ENCODE measurements at places on chromosomes 4 and X.

- no peak overlapping the region for H3K27ac ChIP-seq
- DNase-seq: no peak
- no peak overlapping the region for H3K4me3 ChIP-seq
- no peaks in the 10 kb centered on the region for H3K36me3 ChIP-seq
Measured at GRCh38 chr4:80967346-80967745, 63.2 kb upstream of the BMP3 start.

DNA sequence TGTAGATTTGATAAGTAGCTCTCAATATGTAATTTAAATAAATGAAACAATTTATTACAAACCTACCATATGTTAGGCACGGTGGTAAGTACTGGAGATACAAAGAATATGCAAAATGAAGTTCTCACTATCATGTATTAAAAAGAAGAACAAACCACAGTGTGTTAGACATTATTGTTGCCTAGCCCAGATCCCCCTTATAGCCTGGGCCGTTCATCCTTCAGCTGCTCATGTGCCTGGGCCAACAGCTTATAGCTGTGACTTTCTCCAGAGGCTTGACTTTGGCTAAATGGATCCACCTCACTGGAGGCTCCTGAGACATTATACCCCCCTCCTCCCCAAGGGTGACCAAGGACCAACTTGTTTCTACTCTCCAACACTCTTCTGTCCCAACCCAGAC, 29.8 kb upstream of the CCNG2 start:
- H3K36me3 ChIP-seq: no peaks in the 10 kb centered on the region
- no peak overlapping the region for H3K27ac ChIP-seq
- H3K27me3 ChIP-seq: no peaks in the 10 kb centered on the region
- DNase-seq: no peak

DNA sequence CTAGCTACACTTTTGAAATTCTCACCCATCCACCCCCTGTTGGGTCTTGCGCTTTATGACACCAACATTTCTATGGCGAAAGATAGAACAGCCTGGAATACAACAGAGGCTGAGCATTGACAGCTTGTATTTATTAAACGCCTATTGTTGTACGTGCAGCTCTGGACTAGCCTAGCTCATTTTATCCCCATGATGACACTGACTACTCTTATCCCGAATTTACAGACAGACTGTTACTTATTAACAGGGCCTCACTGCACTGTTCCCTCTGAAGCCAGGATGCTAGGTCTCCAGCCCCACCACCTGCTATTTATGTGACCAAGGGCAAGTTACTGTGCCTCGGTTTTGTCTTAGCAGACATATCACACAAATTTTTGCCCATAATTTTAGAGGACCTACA, 1.0 kb upstream of the RFC1 start:
- H3K4me3 ChIP-seq: no peak overlapping the region
- no peaks in the 10 kb centered on the region for H3K27me3 ChIP-seq
- no peaks in the 10 kb centered on the region for H3K36me3 ChIP-seq

GRCh38 chr4:115790812-115791211, 677.4 kb upstream of the NDST4 start:
- H3K27me3 ChIP-seq: no peaks in the 10 kb centered on the region
- no peak overlapping the region for H3K27ac ChIP-seq
- H3K4me3 ChIP-seq: no peak overlapping the region
- no peaks in the 10 kb centered on the region for H3K4me1 ChIP-seq
- no peaks in the 10 kb centered on the region for H3K36me3 ChIP-seq

- peaks cover under 1% of the 10 kb centered on the region for H3K36me3 ChIP-seq
- H3K4me1 ChIP-seq: no peaks in the 10 kb centered on the region
- no peak overlapping the region for H3K4me3 ChIP-seq
- no peaks in the 10 kb centered on the region for H3K27me3 ChIP-seq
Measured at GRCh38 chr4:128877934-128878333, 68.4 kb downstream of the JADE1 start.

DNA sequence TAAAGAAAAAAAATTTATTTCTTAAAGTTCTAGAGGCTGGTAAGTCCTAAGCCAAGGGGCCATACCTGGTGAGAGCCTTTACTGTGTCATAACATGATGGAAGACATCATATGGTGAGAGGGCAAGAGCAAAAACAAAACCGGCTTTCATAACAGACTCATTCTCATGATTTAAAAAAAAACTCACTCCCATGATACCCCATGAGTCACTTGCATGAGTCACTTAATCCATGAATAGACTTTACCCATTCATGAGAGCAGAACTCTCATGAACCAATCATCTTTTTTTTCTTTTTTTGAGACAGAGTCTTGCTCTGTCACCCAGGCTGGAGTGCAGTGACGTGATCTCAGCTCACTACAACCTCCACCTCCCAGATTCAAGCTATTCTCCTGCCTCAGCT, 369.7 kb upstream of the DIAPH2 start:
- H3K36me3 ChIP-seq: no peaks in the 10 kb centered on the region
- no peak overlapping the region for H3K4me3 ChIP-seq
- no peak overlapping the region for H3K27ac ChIP-seq
- no peaks in the 10 kb centered on the region for H3K4me1 ChIP-seq
- H3K27me3 ChIP-seq: no peaks in the 10 kb centered on the region
- no peak for DNase-seq

DNA sequence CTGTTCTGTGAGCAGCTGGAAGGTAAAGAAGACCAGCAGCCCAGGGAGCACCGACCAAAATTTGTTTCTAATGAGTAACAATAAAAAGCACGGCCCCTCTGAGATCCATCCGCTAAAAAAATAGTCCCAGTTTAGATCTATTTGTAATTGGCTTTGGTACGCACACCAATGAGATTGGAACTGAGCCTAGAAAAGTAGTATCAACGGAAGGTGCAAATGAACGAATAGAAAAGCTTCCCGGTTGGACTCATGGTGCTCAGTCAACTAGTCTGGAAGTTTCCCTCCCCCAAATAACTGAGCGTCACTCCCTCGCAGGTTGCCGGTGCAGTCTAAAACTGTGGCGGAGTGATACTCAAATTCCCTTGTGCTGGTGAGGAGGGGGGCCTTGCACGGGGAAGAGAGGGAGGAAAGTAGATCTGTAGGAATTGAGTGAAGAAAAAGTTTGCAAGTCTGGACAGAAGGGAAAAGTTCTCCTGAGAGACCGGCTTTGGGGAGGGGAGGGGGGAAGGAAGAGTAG, at the start of gene COL4A5:
Gene COL4A5, plus strand, starts transcription at position 413 of the 517 bp plus-strand sequence. CDS start 288 bp downstream, outside the sequence.
- DNase-seq: peak; percentile 26
- peak within 1 kb of the TSS; percentile 79 for H3K27ac ChIP-seq
- H3K36me3 ChIP-seq: no peaks in the 10 kb centered on the region
- peaks cover 4% of the 10 kb centered on the region for H3K4me1 ChIP-seq
- peak within 1 kb of the TSS; percentile 62 for H3K4me3 ChIP-seq

DNA sequence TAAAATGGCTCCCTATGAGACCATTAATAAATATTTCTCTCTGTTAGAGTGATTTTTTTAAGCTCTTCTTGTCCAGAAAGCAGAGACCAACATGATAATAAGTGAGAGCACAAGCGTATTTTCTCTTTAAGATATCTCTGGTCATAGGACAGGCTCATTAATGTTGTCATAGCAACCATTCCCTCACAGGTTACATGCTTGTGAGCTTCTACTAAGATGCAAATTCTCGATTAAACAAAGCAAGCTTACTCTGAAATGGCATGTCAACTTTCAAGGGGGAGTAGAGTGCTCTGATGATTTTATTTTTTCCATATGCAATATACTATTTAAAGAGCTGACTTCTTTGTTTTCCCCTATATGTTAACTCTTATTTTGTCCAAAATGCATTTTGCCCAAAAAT, 487.2 kb upstream of the LCORL start:
- no peak for DNase-seq
- H3K4me1 ChIP-seq: no peaks in the 10 kb centered on the region
- no peaks in the 10 kb centered on the region for H3K27me3 ChIP-seq
- no peak overlapping the region for H3K27ac ChIP-seq
- H3K36me3 ChIP-seq: no peaks in the 10 kb centered on the region
- no peak overlapping the region for H3K4me3 ChIP-seq

DNA sequence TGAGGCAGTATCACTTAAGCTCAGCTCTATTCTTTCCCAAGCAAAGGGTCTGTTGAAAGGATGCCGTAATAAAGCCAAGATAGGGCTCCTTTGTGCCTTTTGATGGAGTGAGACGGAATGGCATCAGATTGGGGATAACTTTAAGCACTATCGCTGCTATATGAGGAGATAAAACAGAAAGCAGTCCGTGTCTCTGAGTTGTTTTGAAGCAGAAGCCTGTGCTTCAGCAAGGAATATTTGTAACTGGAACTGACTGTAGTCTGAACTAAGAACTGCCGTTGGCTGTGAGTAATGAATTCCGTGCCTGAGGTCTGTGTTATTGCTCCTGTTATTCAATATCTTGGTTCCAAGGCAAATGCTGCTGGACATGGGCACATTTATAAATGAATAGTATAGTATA, 297.4 kb downstream of the ANKRD50 start:
- H3K27ac ChIP-seq: no peak overlapping the region
- H3K36me3 ChIP-seq: no peaks in the 10 kb centered on the region
- no peaks in the 10 kb centered on the region for H3K4me1 ChIP-seq
- no peak overlapping the region for H3K4me3 ChIP-seq
- no peak for DNase-seq
- no peaks in the 10 kb centered on the region for H3K27me3 ChIP-seq

- peaks cover 99% of the 10 kb centered on the region for H3K27me3 ChIP-seq
- no peaks in the 10 kb centered on the region for H3K36me3 ChIP-seq
- DNase-seq: no peak
- no peak overlapping the region for H3K4me3 ChIP-seq
- H3K4me1 ChIP-seq: peaks cover 52% of the 10 kb centered on the region
- H3K27ac ChIP-seq: no peak overlapping the region
Measured at GRCh38 chr4:84495118-84495793, 3.8 kb downstream of the NKX6-1 start.

- H3K4me1 ChIP-seq: peaks cover 34% of the 10 kb centered on the region
- no peaks in the 10 kb centered on the region for H3K27me3 ChIP-seq
- no peak for DNase-seq
- H3K4me3 ChIP-seq: no peak overlapping the region
- peak overlapping the region; percentile 85 for H3K27ac ChIP-seq
Measured at GRCh38 chrX:72120837-72121236, 10.9 kb downstream of the RTL5 start.

DNA sequence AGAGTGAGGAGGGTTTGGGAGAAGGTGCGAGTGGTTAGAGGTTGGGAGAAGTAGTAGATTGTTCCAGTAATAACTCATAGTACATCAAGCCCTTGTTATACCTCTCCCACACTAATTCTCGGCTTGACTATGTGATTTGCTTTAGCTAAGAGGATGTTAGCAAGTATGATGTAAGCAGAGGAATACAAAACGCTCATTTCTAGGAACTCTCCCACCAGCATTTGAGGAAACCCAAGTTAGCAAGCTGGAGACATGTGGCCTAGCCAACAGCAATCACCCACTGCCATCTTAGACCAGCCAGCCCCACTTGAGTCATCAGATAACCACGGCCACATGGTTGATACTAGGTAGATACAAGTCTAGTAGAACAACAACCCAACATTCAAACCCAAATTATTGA, 14.2 kb downstream of the FTHL17 start:
- H3K4me1 ChIP-seq: no peaks in the 10 kb centered on the region
- H3K4me3 ChIP-seq: no peak overlapping the region
- H3K36me3 ChIP-seq: no peaks in the 10 kb centered on the region
- no peaks in the 10 kb centered on the region for H3K27me3 ChIP-seq

DNA sequence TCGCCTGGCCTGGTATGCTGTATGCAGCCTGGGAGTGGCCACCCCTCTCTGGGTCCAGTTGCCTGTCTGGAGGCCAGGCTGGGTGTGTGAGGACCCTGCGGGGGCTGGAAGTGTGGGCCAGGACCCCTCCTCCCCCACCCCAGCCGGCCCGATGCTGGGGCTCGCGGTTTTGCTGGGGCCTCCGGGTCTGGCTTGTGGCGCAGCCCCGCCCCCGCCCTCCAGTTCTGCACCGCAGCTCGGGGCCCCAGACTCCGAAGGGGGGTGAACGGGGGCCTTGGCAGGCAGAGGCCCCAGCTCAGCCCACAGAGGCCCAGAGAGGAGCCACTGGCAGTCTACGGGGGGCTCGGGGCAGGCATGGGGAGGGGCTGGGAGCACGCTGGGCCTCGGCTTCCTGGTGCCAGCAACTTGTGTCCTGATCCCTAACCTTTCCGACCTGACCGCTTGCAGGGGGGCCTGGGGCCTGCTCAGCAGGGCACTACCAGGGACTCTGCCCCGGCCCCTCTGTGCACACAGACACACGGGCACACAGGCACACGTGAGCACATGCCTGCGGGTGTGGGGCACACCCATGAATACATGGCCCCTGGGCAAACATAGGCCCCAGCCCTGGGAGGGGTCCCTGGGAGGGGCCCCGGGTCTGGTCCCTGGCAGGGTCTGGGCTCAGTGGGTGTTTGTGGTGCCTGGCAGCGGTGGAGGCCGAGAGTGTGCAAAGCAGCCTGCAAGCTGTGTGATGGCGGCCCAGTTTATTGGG, 21.4 kb upstream of the FGFR3 start:
- no peak for DNase-seq
- H3K4me1 ChIP-seq: peaks cover 14% of the 10 kb centered on the region
- H3K27me3 ChIP-seq: peaks cover 56% of the 10 kb centered on the region
- no peak overlapping the region for H3K27ac ChIP-seq
- no peaks in the 10 kb centered on the region for H3K36me3 ChIP-seq
